Daoy (cell line): ENCODE measurements at places on chromosomes 4 and X. TPM values are rescaled to one million over a fixed set of nuclear protein-coding genes. Genes with fewer than 3 reads are reported as not detected.

Gene FAM47E
- total RNA-seq: 0.11 and 2.8 TPM in 2 replicates

DNA sequence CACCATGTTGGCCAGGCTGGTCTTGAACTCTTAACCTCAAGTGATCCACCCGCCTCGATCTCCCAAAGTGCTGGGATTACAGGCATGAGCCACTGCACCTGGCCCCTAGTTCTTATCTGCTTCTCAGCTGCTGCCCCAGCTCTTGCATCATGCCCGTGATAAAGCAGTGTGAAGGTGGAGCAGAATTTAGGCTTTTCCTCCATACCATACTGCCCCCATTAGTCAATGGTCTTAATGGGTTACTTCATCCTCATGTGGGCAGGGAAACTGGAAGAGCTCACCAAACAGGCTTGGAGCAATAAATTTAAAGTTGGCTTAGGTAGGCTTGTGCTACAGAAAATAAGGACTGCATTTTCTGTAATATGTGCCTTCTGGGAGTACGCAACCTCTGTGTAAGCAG lies 636.9 kb upstream of the BOD1L1 start:
- DNase-seq: peak; percentile 2

DNA sequence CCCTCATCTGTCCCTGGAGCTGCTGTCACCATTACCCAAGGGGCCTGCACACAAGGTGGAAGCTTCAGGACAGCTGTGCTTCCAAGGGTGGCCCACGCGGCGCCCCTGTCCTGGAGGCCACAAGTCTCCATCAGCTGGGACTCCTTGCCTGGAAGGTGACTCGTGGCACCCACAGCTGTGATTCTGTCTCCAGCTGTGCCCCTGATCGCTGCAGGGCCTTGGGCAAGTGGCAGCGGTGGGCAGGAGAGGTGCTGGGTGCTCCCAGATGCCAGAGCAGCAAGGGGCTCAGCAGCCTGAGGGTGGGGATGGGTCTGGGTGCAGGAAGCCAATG lies 9.0 kb upstream of the DUSP9 start:
- no peak for DNase-seq

DNA sequence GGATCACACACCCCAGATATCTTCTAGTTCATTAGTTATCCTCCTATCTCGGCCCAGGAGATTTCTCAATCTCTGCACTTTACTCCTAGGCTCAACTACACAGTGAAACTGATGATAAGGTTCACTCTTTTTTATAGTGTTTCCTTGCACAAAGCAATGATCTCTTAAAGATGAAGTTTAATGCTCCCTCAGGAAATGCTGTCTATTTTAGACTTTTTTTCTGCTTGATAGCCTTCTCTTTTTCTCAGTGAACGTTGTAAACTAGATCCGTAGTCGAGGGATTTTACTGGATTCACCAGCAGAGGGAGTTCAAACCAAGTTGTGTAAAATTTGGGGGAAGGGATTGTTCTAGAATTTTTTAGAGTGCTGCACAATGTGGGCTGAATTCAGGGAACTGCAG lies 269.6 kb downstream of the GBA3 start:
- DNase-seq: peak; percentile 8

Gene USP17L12
- total RNA-seq: not detected in 2 replicates

DNA sequence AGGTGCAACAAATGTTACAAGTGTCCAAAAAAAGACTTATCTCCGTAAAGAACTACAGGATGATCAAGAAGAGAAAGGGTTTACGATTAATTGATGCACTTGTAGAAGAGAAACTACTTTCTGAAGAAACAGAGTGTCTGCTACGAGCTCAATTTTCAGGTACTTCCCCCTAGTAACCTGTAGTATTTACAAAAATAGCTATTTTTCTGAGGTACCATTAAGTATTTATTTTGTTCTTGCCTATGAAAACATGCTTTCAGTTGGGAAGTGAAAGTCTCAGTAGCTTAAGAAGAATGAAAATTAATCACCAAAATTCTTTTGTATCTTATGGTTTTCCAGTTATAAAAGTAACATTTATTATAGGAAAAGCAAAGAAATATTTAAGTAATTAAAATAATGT lies 5.9 kb downstream of the THAP9 start:
- DNase-seq: no peak

GRCh38 chrX:151184705-151185104 lies 8.3 kb downstream of the GPR50 start:
- DNase-seq: no peak

Gene TMPRSS11A
- not detected in 2 replicates for total RNA-seq

DNA sequence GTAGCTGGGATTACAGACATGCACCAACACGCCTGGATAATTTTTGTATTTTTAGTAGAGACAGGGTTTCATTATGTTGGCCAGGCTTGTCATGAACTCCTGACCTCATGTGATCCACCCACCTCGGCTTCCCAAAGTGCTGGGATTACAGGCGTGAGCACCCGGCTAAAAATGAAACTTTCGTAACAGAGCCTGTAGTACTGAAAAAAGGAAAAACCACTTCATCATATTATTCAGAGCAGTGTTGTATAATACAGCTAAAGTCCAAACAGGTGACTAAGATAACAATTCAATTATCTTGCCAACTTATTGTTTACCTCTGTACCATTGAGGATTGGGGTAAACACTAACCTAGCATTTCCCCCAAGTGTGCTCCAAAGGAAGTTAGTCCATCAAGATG lies 43.9 kb upstream of the HPRT1 start:
- DNase-seq: no peak

Gene TMPRSS11F
- 0.51 and 0.69 TPM in 2 replicates for total RNA-seq

- peak; percentile 31 for DNase-seq
Observed at GRCh38 chrX:46298821-46299220, 246.4 kb downstream of the ZNF674 start.

Gene MAGIX
- total RNA-seq: 0.12 and 2.5 TPM in 2 replicates

DNA sequence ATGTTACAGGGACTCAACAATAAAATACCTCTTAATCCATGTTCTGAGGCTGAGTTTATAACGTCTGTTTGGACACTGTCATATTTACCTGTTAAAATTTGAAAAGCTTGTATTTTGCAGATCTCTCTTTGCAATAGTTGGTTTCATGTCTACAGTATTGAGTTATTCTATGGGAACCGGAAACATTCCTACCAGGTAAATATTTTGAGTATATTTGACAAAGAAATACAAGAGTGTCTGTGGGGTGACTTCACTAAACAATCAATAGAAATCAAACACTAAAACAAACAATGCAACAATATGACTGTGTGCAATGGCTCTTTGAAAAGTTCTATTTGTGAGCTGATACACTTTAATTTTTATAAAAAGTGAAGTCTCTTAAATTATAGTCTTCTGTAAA lies 47.7 kb upstream of the CXCL8 start:
- no peak for DNase-seq

DNA sequence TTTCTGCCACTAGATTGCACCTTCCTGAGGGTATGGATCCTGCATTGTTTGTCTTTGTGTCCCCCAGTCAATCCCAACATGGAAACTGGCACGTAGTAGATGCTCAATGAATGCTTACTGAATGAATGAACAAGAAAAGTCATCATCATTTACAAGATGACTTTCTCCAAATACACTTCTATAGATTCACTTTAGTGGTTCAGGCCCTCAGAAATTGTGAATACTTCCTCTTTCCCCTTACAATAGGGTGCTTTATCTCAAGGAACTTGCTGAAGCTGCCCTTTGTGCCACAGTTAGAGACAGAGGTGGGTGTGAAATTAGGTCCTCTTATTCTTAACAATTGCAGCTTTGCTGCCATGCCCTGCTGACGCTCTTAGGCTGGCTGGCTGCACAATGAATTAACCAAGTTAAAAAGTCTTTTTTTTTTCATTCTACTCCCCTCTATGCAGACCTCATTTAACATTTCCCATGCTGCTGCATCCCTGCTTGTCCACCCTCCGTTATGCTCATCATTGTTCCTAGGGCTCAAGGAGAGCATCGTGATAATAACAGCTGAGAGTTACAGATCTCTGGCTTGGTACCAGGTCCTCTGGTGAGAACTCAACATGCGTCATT lies 108.0 kb upstream of the ZNF518B start:
- no peak for DNase-seq

DNA sequence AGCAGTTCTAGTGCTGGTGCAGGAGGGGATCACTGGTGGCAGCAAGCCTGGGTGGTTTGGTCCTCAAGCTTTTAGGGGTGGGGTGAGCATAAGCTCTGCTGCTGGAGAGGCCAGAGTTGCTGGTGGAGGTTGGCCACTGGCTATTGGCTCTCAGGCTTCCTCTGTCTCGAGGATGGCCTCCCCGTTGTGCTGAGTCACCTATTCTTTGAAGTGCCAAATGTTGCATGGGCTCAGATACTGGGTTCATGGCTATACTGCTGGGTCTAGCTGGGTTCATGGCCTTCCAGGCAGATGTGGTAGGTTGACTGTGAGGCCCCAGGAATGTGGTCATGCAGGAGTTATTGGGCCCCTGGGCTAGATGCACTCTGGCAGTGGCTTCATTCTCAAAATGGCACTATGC lies 466.3 kb downstream of the NAF1 start:
- no peak for DNase-seq

GRCh38 chrX:154748712-154749339 lies 2.1 kb downstream of the GAB3 start:
- DNase-seq: peak; percentile 37

- no peak for DNase-seq
Observed at GRCh38 chr4:137892134-137892533, 350.0 kb downstream of the SLC7A11 start.

Gene DOK7
- total RNA-seq: 0.11 and 2.0 TPM in 2 replicates

GRCh38 chr4:47374477-47374876 lies 89.0 kb downstream of the COMMD8 start:
- no peak for DNase-seq

Gene CFAP99
- total RNA-seq: not detected in 2 replicates

Gene CCDC160
- not detected in 2 replicates for total RNA-seq

DNA sequence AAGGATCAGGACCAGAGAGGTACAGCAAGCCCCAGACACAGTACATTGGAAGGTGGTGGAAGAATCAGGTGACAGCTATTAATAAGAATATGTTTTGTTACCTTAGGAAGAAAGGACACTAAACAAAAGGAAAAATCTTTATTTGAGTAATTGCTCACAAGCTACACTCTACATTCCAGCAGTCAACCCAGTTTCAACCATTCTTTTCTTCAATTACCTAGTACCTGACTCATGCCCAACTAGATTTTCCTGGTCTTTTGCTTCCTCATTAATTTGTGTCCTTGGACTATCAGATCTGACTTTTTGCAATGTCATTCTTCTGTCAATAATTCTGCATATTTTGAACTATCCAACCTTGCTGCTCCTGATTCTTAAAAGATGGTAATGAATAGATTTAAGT lies 22.5 kb upstream of the GLRA2 start:
- DNase-seq: no peak

Gene VEGFD
- total RNA-seq: 1.1 TPM in 1 of 2 replicates, not detected in the other

Gene ARHGAP4
- 2.2 and 2.6 TPM in 2 replicates for total RNA-seq

GRCh38 chr4:169098532-169098931 lies 88.5 kb upstream of the CBR4 start:
- DNase-seq: no peak

- DNase-seq: no peak
Observed at GRCh38 chr4:88720451-88721428, 23.1 kb upstream of the NAP1L5 start.

Gene MAGEB1
- total RNA-seq: 30.3 and 39.3 TPM in 2 replicates

- no peak for DNase-seq
Observed at GRCh38 chr4:141020801-141021261, 112.4 kb downstream of the RNF150 start.

Gene EDNRA
- total RNA-seq: 0.11 TPM in 1 of 2 replicates, not detected in the other

GRCh38 chrX:19373351-19373891 lies 29.7 kb downstream of the PDHA1 start:
- DNase-seq: no peak

GRCh38 chr4:147034372-147034771 lies 88.7 kb upstream of the TTC29 start:
- DNase-seq: no peak
